Cardiac muscle cell (in vitro differentiated cells and primary cell): ENCODE measurements at places on chromosomes 13 and 19. TPM values are rescaled to one million over a fixed set of nuclear protein-coding genes. Genes with fewer than 3 reads are reported as not detected.

The FFAR2 gene
- not detected in 2 replicates for total RNA-seq

- no peak for DNase-seq
Observed at GRCh38 chr13:33860526-33860925, 42.6 kb downstream of the RFC3 start.

DNA sequence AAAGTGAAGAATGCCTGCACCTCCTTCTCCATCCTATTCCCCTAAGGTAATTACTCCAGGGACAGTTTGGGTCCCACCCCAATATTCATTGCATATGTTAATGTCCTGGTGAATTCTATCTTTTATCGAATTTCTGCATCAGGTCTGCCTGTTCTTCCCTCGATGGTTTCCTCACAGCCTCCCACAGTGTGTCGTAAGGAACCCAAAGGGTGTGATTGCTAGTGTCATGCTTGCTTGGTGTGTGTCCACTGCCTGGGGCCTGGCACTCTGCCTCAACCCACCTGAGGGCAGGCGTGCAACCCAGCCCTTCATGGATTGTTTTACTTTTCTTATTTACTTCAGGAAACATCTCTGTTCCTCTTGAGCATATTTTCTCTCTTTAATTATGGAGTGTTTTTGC, 60.2 kb upstream of the CYSLTR2 start:
- DNase-seq = no peak

GRCh38 chr13:46526100-46526735, 26.8 kb upstream of the LRCH1 start:
- DNase-seq = no peak

GRCh38 chr19:8681345-8682029, 17.1 kb downstream of the ACTL9 start:
- no peak for DNase-seq

DNA sequence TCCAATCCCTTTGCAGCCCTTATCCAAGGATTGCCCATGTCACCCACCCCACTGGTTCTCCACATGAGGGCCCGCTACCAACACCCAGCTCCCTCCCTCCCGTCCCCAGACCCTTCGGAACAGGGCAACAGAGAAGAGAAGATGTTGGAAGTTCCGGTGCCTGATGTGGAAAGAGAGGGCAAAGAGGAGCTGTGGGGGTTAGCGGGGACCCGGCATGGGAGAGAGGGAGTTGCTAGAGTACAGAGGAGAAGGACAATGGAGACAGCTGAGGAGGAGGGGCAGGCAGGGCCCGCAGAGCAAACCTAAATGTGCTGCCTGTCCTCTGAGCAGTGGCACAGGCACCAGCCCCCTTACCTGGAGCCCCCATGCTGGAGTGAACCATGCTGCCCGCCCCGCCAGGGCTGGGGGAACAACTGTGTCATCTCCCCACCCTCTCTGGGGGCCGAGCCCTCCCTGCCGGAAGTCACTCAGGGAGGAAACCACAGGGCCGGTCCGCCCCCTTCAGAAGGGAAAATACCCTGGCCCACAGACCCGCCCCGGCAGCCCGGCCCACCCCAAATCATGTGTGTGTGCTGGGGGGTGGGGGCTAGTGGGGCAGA, at the start of gene POU2F2:
POU2F2 (minus strand) TSS at position 417 of the 599 bp plus-strand sequence; CDS start at position 382, 35 bp downstream.
- DNase-seq = no peak

GRCh38 chr13:112172641-112173251, 105.8 kb downstream of the SOX1 start:
- DNase-seq = no peak

GRCh38 chr13:91701975-91702374, 303.6 kb downstream of the GPC5 start:
- DNase-seq = no peak

- no peak for DNase-seq
Observed at GRCh38 chr13:44592216-44592847, 16.2 kb upstream of the TSC22D1 start.

DNA sequence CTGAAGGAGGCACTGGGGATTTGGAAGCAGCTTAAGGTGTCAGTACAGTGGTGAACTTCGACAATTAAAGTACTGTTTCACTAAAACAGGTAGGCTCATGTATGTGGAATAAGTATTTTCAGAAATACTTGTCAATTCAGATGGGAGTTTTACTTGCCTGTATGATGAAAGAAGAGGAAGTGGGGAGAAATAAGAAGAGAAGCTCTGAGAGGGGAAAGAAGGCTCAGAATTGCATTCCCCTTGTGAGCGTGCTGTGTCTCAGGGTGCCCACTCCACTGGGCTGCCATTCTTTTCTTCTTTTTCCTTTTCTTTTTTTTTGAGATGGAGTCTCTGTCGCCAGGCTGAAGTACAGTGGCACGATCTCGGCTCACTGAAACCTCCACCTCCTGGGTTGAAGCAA, 38.6 kb upstream of the RNF17 start:
- DNase-seq = no peak
